ENCODE measurements at places on chromosomes 1 and 21.

DNA sequence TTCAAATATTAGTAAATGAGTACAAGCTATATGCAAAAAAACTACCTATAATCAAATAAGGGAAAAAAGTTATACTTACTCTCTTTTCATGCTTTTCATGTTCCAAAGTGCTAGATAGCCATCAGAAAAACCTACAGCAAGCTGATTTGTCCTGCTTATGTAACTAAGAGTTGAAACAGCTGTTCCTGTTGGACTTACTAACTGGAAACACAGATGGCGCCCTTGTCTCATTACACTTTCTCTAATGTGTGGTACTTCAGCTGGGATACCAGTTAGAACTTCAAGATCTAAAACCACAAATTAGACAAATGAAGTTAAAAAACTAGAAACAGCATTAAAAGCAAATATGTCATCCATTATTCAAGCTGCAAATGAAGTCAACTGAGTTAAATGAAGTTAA is 24.3 kb downstream of the AHCTF1 start:
- no peak for DNase-seq

DNA sequence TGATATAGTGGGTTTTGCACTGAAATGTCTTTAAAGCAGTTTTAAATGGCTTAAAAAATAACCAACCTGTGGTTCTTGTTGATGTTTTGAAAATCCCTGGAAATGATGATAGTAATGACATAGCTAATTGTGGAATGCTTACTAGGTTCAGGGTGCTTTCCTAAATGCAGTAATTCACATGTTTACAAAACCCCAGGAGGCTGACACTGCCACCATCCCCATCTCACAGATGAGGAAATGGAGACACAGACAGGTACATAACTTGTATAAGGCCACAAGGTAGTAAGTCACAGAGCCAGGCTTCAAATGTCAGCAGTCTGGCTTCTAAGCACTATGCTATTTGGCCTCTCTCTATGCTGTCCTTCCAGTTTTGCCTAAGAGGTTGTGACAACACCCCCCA is 40.6 kb downstream of the C8B start:
- no peak for DNase-seq

DNA sequence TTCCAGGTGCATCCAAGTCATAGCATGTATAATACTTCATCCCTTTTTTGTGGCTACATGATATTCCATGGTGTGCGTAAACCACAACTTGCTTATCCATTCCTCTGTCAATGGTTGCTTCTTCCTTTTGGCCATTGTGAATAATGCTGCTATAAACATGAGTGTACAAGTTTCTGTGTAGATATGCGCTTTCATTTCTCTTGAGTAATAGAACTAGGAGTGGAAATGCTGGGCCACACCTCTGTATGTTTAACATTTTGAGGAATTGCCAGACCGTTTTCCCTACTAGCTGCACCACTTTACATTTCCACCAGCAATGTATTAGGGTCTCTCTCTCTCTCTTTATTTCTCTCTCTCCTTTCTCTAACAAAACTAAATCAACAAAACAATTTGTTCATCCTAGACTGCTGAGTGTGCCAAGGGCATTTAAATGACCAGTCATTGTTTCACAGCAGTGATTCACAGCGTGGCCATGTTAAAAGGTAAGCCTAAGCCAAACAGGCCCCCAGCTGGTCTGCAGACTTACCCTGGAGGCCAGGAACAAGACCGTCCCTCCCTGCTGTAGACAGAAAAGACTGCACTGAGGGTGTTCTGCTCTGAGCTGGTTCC is 53.2 kb upstream of the LYST start:
- DNase-seq, result no peak

DNA sequence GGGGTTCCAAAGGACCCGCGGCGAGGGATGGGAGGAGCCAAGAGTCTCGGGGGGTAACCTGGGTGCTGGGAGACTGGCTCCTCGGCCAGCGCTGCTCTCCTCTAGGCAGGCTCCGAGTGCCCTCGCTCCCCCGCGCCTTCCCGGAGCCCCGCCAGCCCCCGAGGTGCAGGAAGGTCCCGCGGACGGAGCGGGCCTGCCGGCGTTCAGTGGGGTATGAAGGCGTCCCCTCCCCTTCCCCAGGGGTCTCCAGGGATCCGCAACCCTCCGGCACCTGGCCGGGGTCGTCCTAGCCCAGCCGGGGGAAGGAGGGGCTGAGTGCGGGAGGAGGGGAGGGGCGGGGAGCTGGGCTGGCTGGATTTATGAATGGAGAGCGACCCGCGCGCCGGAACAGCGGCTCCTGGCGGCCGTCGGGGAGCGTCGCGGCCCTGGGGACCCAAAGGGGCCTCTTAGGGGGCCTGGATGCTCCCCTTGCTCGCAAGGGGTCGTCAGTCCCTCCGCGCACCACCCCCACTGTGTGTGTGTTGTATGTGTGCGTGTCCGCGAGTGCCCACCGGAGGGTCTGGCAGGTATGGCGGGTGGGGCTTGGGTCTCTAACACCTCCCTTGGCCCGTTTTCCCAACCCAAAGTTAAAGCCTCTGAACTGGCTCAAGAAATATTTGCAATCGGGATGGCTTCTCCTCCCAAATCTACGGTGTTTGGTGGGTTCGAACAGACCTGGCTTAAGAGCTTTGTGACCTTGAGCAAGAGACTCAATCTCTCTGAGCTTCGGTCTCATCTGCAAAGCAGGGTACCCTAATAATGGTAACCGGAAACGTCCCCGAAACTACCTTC is 642 bp downstream of the HCRTR1 start:
- DNase-seq, result no peak

DNA sequence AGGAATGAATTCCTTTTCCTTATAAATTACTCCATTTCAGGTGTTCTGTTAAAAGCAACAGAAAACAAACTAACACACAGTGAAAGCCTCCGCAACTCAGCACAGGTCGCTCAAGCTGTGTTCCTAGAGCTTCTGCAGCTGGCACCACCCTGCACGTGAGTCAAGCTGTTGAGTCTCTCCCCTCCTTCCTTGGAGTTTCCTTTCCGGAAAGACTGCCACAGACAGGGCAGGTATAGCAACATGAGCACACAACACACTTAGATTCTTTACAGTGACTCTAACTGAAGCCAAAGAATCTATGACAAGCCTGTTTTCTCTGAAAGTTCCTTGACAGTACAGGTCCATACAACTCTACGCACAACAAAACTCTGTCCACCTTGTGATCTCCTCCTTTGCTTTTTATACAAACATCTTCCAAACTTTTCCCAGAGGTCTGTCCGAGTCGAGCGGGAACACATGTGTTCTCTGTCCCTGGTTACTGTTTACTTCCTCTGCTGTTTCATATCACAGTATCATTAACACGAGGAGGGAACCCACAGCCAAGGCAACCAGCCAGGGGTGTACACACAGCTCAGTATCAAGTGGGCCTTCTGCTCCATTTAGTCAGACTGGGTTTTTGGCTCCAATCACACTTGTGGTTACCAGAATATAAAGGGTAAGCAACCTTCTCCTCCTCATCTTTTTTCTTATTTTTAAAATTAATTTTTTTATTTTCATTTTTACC is 38.7 kb upstream of the DESI2 start:
- DNase-seq, result no peak

GRCh38 chr21:35170244-35170643 is 121.1 kb upstream of the RUNX1 start:
- no peak for DNase-seq

DNA sequence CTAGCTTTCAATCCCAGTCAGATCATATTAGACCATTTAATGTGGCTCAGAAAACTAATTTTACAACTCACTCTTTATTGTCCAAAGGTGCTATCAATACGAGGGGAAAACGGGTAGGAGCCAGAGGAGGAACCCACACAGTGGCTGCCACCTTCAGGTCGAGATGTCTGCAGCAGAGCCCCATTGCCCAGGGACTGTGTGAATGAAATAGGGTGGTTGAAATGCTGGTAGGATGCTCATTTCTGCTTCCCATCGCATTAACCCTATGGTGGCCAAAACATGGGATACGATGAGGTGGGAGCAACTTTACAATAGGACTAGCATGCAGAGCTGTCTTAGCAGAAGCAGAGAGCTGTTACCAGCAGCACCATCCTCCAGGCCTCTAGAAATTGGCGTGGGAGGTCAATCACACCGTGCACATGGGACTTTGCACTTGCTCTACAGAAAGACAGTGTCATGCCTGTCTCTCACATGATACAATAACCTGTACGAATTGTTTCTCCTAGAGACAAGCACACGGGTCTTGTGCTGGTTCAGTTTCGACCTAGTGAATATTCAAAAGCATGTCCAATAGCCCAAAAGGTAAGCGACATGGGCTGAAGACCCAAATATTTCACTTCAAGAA is 69.5 kb upstream of the DESI2 start:
- no peak for DNase-seq

Measured in GOT3 (cell line).